Dorsolateral prefrontal cortex (tissue), 122 donors: ENCODE measurements at places on chromosomes 6 and 20.

DNA sequence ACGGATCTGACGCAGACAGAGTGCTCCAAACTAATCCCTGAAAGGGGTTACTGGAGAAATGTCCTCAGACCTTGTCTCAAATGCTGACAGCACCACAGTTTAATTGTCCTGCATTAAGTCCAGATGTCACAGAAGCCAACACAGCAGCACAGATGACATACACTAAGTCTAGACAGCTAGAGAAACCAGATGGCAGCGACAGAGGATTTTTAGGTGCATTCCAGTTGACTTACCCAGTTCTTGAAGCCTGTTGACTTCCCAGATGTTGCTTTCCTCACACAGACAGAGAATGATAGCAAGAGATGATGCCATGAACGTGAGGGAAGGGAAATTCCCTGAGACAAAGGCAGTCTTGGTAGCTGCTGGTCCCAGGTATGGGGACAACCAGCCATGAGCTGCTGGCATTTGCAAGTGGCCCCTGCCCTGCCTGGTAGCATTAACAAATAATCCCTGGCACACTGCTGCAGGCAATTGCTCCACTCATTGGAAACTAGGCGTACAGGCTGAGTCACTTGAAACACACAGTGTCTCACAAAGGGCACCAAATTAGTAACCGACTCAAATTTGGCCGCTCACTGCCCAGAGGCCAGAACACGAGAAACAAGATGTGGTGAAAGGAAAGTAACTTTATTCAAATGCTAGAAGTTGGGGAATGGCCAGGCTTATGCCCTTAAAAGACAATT is 52.2 kb downstream of the ADGB start:
- DNase-seq, result no peak

DNA sequence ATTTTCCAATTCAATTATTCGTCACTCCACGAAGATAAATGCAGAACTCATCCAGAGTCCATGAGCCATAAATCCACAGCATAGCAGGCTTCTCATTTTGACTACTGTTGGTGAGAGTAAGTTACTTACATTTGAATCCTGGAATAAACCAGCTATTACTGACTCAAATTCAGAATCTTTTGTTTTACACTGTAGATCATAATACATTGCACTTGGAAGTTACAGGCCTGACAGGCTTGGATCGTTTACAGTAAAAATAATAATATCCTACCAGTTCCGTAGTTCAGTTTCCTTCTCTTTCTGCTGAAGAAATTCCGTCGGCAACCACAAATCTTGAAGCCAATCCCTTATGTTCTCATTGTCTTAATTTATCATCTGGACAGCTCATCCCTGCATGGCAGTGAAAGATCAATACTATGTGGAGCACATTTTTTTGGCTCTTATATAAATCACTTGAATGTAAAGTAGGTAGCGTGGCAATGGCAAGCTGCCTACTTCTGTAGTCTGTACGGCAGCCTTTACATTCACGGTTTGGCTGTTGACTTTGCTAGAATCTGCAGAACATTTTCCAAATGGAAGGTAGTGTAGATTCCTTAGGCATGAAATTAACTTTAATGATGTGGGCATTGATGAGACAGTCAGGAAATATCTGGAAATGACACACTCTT is 142.9 kb downstream of the WDR27 start:
- DNase-seq, result no peak

GRCh38 chr6:87237804-87238203 is 82.4 kb downstream of the ZNF292 start:
- DNase-seq, result no peak

GRCh38 chr6:164150232-164150631 is 735.7 kb downstream of the QKI start:
- no peak for DNase-seq

GRCh38 chr20:56579301-56579710 is 46.3 kb downstream of the FAM209B start:
- no peak for DNase-seq

DNA sequence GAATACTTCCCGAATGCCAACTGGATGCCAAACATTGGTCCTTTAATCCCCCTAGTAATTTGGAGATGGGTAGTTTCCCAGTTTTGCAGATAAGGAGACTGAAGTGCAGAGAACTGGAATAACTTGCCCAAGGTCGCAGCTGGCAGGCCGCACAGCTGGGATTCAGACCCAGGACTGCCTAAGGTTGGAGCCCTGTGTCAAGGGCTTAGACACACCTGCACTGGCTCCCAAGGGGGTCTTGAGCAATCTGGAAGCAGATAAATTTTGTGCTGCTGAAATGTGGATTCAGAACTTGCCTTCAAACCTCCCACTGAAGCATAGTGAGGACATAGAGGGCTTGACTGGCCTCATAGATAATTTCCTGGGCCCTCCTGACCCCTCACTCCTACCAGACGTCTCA is 30.5 kb downstream of the FOXP4 start:
- no peak for DNase-seq

- DNase-seq, result no peak
These were observed 33.8 kb downstream of the STX7 start for GRCh38 chr6:132479131-132479530.
